LoVo (cell line): ENCODE measurements at places on chromosomes 5 and 9.

- no peak for DNase-seq
Measured at GRCh38 chr5:12636209-12636608, 732.0 kb upstream of the CTNND2 start.

DNA sequence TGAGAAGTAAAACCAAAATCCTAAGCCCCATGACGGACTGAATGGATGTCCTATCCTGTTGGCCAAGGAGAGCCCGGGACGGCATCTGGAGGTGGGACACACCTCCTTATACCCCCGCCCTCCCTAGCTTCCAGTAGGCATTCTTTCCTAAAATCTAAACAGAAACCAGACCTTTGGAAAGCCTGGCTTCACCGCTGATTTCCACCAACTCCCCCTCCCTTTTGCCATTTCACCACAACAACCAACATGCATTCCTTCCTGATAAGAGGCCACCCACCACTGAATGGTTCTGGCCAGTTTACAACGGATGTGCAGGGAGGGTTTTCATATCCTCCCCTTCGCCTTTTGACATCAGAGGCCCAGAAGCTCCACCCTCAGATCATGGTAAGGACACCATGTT, 9.2 kb upstream of the RARS1 start:
- DNase-seq, result no peak

- no peak for DNase-seq
Measured at GRCh38 chr9:107868186-107868585, 378.6 kb upstream of the KLF4 start.

DNA sequence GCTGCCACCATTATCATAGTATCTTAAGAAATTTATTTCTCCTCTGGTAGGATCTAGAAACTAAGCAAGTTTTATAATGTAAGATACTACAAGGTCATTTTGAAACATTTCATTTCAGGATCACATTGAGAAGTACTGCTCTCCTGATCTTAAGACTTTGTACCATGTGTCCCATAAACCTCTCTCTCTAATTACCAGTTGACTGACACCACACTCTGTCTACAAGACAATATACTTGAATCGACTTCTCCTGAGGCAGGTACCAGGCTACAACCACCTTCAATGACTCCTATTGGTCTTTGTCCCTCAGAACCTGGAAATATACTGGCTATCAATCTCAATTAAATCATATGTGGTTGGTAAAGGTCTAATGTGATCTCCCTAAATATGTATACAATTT, 597.0 kb downstream of the PTPRD start:
- DNase-seq, result no peak

- DNase-seq, result no peak
Measured at GRCh38 chr5:158821331-158821730, 278.4 kb downstream of the EBF1 start.

DNA sequence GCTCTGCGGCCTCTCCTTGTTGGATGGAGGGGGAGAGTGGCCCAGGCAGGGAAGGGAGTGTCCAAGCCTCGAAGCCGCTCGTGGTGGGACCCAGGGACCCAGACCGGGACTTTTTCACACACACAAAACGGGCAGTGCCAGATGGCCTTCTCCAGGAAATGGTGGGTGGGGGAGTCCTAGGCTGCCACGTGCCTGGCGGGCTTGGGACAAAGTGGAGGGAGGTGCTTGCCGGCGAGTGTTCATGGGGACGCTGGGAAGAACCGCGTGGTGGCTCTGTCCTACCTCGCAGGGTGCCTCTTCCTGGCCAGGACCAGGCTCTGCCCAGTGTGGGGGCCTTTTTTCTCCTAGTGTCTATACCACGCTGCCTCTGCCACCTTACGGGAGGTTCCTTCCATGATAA, 155.0 kb upstream of the COL5A1 start:
- no peak for DNase-seq

GRCh38 chr9:84054341-84055010, 73.9 kb downstream of the RMI1 start:
- no peak for DNase-seq

- DNase-seq, result peak; percentile 63
Measured at GRCh38 chr5:93800988-93801811, 59.8 kb upstream of the POU5F2 start.

DNA sequence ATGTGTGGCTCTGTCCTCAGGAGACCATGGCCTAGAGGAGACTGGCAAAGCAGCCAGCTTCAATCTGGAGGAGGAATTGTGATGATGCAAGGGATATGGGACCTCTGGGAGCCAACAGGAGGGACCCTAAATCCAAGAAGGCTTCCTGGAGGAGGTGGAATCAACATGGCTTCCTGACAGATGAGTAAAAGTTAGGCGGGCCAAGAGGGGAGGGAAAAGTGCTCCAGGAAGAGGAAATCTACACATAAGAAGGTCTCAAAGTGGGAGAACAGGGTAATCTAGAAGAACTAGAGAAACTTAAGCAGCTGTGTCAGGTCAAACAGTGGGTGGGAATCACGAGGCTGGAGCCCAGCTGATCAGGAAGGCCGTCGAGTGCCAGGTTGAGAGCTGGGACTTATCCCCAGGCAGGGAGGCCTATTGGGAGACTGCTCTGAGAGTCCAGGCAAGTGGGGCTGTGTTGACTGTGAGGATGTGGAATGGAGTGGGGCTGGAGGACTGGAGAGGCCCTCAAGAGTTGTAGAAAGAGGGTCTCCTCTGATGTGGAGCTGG, 119.1 kb downstream of the C9orf50 start:
- no peak for DNase-seq

DNA sequence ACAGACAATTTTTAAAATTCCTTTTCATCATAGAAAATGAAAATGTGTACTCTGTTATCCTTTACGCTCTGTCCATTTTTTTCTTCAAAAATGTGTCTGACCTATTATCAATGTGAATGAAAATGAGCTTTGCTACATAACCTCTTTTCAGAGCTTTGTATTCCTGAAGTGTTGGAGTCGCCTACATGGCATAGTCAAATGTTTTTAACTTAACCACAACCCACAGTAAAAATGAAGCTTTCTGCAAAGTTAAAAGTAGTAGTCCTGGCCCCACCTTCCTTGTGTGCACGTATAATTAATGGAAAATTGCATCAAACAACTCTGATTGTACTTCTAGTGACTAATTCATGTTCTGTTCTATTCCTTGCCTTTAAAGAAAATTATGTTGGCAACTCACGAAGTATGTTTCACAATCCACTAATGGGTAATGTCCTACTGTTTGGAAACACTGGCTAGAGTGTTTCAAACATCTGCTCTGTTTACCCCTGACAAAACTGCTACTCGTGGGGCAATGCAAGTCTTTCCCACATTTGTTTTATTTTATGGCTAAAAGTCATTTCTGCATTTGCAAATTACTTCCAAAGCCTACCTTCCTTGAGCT, 18.6 kb upstream of the PSAT1 start:
- DNase-seq, result no peak

DNA sequence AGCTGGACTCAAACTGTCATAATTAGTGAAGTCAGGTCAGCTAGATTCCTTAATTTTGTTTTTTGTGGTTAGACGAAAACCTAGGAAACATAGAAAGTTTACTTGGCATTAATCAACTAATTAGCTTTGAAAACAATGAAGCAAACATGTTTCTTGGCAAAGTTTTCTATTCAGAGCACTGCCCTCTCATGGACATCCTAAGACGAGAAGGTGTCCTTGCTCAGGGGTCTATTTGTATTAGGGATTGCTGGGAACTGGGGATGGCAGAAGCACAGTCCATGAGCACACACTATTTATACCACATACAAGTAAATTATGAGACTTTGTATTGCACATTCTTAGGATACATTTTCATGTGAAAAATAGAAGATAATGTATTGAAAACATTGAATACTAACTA, 49.7 kb downstream of the POC5 start:
- no peak for DNase-seq

GRCh38 chr5:110356677-110357076, 369.8 kb downstream of the TMEM232 start:
- no peak for DNase-seq

- no peak for DNase-seq
Measured at GRCh38 chr9:120441426-120442307, 138.3 kb downstream of the CDK5RAP2 start.

DNA sequence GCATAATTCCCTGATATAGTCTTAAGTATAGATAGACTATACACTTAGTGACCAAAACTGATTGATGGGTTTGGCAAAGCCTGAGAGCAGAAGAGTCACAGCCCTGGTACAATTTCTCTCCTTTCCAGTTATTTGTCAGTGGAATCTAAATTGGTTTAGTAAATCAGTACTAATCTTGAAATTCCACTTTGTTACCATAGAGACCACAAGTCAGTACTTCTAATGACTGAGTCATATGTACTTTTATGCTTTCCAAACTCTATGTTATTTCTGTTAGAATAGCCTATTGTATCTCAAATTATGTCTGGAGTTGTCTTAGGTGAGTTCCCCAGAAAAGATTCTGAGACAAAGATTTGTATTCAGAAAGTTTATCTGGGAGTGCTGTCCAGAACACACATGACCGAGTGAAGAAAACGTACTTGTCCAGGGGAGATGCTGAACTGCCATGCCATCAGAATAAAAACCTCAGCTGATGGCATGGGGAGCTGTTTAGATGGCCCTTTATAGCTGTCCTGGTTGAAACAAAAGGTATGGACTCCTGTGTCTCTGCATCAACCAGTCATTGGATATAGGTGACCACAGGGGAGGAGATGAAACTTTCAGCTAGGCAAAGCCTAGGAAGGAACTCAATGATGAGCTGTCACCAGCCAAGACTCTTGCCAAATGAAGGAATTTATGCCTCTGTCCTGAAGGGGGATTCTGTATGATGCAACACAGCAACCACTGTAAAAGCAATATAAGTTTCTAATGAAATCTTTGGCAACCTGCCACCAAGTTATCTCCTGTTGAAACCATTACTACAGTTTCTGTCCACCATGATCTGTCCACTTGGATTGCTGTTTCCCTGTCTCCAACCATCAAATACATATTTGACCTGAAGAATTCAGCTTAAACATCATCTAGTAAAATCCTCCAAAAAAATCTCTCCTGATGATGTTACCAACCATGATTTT, 18.0 kb upstream of the SMC2 start:
- DNase-seq, result no peak

- no peak for DNase-seq
Measured at GRCh38 chr5:95927927-95928723, 33.5 kb downstream of the ELL2 start.

- DNase-seq, result no peak
Measured at GRCh38 chr5:130974021-130974683, 190.9 kb downstream of the HINT1 start.

DNA sequence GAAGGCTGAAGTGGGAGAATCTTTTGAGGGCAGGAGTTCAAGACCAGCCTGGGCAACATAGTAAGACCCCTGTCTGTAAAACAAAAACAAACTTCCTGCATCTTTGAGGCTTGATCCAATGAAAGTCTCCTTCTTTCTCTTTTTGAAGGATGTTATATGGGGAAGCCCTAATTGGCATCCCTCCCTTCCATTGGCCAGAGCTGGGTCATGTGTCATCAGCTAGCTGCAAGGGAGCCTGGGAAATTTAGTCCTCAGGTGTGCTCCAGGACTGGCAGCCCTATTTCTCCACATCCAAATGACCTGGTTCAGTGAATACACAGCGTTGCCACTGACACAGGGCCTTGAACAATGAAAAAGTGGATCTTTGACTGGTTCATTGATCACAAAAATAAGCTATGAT, 9.0 kb upstream of the IER5L start:
- no peak for DNase-seq

DNA sequence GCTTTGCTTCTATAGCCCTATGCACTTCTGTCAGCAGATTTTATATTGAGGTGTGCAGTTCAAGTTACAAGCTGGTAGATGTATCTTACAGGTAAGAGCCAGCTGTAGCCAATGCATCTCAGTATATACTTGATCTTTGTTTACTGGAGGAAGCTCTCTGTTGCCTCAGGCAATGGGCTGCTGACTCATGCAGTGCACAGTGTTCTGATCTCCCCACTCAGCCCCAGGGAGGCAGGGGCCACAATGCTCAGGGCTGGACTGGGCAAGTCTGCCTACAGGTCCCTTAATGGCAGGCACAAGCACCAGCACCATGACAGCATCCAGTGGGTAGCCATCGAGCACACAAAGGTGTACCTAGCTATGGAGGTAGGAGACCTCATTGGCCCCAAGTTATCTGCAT, 178.8 kb upstream of the CDH10 start:
- DNase-seq, result no peak

DNA sequence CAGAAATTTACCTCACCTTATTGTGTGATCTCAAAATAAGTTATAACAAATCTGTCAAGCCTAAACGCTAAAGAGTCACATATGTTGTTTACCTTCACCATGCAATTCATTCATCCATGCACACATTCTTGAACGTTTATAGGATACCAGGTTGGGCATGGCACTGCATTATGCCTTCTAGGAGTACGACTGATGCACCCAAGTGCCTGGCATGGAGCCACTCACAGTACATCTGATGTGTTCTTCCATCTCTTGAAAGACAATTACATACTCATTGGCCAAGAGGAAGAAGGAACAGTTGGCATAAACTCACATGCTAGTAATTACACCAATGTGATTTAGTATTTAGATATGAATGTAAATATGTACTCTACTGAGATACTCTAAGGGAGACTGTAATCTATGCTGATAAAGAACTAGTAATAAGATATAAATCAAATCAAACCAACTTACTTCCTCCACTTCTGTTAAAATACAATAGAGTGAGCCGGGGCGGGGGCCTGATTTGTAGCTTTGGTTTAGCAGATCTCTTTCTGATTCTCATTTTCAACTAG, 90.7 kb downstream of the LPAR1 start:
- DNase-seq, result no peak

- DNase-seq, result no peak
Measured at GRCh38 chr9:101668421-101668820, 70.0 kb downstream of the GRIN3A start.

DNA sequence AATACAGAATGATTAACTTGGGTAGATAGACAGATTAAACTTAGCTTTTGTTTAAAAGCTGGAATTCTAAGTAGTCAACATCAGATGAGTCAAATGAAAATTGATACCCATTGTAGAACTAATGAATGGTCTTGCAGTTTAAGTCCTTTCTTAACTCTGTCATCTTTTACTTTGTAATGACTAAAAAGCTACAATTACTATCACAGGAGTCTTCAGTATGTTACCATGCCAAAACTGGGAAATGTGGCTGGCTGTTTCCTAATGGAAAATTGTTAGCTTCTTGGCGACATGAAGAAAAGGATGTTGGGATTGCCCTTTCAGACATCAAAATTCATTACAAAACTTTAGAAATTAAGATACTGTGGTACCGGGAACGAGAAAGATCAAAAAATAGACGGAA, 20.2 kb upstream of the ANXA1 start:
- no peak for DNase-seq

DNA sequence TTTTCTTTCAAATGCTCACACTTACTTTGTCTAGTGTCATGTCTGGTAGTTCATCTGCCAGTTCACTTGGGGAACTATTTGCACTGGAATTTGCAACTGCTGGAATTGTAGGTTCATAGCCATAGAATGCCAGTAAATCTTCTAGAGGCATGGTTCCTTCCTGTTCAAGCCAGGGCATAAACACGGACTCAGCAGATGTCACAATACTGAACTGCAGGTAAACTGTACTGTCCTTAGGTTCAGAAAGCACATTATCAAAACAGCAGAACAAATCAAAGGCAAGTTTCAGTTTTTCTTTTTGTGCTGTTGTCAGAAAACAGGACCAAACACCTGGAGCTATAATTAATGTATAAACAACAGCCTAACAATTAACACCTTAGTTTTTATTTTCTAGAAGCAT, 13.1 kb downstream of the MIER3 start:
- DNase-seq, result no peak
